ENCODE measurements at places on chromosomes 7 and 10.
A peak's percentile ranks its signal among the peaks of the same experiment; 100 is the strongest.

DNA sequence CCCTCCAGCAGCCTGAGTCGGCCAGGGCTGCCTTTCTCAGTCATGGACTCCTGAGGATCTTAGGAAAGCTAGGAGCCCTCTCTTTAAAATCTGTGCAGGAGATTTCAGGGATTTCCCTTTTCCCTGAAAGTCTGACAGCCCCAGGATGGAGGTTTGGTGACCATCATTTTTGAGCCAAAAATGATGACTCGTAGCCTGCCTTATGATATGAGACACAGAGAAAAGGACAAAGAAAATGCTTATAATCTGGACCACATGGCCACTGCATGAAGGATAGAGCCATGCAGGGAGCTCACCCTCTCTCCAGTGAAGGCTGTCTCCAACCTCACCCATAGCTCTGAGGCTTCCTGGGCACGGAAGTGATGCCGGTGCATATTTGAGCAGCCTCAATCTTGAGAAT is 106.6 kb upstream of the CHST15 start:
- DNase-seq: no peak

DNA sequence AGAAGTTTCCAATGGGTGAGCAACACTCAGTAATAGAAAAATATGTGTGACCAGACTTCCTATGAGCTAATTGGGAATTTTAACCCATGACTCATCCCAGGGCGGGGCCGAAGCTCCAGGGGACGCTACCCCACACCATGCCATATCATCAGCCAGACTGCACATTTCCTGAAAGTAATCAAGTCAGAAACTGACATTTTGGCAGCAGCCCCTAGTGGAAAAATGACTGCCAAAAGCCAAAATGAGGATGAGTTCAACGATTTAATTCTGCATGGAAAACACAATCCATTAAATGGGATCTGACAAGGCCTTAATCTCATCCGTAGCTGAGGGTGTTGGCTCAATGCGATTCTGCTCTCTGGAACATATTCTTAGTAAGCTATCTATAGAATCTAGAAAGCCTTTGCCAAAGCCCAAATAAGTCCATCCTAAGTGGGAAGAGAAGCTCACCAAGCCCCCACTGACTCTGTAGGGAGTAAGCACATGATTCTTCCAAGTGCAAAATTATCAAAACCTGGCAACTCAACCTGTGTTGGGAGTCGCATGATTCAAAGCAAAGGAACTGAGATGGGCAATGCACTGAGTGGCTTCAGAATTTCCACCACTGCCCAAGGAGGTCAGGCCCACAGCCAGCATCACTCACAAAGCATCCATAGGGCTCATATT is 93.1 kb upstream of the PDE1C start:
- DNase-seq: no peak

- no peak for DNase-seq
Observed at GRCh38 chr7:117008886-117009531, 55.7 kb downstream of the ST7 start.

DNA sequence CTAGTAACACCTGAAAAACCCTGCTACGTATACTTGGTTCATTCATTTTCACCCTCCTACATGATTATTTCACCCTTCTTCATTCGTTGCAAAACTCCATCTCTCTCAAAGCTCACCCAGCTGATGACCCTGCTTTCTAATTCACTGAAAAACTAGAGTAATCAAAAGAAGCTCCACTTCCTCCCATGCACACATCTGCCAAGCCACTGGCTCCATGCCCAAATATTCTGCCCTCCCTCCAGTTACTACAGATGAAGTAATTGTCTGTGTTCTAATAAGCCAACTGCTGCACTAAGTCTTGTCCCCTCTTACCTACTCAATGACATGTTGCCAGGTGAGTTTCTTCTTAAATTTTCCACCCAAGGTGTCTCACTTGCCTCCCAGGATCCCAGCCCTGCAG is 96.9 kb upstream of the CCDC71L start:
- no peak for DNase-seq

- DNase-seq: no peak
Observed at GRCh38 chr10:128990986-128991385, 476.1 kb upstream of the MGMT start.

GRCh38 chr7:77520261-77520660 is 16.8 kb upstream of the PTPN12 start:
- DNase-seq: no peak

DNA sequence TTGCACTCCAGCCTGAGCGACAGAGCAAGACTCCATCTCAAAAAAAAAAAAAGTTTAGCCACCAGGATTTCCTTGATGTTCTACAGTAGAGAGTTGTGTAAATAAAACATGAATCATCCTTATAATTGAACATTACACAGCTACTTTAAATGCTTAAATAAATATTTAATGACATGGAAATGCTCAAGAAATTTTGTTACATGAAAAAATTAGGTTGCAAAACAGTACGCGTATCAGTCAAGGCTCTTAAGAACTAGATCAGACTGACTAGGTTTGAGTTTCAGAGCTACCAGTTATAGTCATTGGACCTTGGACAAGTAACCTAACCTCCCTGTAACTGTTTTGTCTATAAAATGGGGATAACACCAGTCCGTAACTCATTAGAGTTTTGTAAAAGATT is 38.7 kb upstream of the GSAP start:
- DNase-seq: no peak

GRCh38 chr10:123354521-123354920 is 200.3 kb downstream of the BUB3 start:
- DNase-seq: no peak

DNA sequence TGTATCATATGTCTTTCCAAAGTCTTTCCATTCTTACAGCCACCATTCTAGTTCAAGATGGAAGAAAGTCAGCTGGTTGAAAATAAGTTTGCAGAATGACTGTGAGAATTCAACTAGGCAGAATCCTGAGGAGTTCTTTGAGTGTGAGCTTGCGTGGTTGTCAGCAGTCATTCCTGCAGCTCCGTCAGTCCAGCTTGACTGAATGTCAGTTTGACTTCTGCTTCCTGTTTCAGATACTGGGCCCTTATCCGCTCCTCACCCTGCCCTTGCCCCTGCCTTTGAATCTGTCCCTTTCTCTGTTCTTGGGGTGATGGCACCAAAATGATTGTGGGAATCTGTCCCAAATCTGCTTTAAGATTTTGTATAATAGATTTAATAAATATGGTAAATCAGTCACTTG is 27.8 kb downstream of the SLC26A5 start:
- no peak for DNase-seq

DNA sequence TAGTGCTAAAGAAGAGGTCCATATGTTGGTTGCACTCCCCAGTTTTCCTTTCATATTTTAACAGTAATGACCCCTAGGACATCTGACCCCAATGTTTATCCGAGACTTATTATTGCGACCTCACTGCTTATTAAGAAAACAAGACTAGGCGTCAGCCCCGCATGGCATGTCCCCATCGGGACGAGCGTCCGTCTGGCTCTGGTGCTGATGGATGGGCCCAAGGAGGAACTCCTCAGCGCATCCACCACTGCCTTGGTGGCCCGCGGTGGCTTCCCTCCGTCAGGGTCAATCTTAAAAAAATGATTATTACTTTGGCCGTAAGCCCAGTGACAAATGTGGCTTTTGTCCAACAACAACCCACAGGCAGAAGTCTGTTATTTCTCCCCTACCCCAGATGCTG is 40.1 kb upstream of the CXCL12 start:
- no peak for DNase-seq

DNA sequence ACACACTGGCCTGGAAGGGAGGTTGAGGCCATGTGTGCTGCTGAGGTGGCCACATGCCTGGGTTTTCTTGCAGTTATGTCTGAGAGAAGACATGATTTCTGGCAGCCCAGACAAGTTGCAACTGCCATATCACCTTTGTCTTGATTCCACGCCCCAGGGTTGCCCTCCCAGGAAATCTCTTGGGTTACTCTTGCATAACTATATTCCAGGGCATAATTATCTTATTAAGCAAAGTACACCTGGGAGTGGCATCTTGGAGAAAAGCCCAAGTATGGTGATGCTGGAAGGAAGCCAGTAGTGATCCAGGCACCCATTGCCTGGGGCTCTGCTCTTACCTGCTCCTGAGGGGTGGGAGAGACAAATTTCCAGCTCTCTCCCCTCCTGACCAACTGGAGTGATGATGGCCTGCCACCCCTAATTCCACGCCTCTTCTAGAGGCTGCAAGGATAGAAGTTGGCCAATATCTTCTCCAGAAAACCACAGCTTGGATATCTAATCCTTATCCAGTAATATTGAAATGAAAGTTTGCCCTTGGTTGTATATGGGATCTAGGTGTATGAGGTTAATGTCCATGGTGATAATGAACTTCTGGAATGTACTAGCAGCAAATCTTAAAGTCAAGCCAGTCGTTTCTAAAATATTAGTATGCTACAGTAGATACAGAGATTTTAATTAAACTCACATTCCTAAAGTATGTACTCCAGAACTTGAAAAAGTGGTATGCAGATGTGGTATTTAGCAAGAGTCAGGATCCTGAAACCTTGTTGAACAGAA is 5.0 kb downstream of the AKR1B10 start:
- no peak for DNase-seq

DNA sequence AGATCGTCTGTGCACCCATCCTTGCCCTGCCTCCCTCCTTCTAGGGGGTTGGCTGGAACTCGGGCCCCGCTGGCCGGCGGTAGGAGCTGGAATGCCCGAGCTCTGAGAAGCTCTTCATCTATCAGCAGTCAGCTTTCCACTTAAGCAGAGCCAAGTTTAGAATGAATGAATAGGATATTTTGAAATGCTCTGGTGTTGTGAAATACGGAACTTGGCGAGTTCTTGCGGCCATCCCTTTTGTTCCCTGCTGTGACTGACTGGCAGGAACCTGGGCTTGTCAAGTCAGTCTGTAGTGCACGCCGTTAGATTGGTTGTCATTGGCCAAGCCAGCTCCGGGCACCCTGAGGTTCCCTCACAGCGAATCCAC is 33.3 kb downstream of the FOXK1 start:
- DNase-seq: no peak

DNA sequence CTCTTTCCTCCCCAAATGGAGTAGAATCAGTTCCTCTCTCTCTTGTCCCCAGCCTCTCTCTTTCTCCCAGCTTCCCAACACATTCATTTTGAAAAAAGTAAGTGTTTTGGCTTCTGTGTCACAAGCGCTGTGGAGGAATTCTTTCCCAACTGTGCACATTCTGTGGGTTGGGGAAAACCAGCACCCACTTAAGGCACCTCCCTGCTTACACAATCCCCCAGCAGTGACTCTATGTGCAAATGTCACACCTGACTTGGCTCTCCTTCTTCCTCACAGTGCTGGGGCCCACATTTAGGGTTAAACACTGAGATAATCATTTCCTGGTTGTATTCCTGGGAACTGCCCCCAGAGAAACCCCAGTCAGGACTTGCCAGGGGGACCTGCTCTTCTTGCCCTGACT is 358.1 kb upstream of the ZNF32 start:
- DNase-seq: no peak

GRCh38 chr7:25613912-25614311 is 385.6 kb upstream of the NPVF start:
- no peak for DNase-seq

DNA sequence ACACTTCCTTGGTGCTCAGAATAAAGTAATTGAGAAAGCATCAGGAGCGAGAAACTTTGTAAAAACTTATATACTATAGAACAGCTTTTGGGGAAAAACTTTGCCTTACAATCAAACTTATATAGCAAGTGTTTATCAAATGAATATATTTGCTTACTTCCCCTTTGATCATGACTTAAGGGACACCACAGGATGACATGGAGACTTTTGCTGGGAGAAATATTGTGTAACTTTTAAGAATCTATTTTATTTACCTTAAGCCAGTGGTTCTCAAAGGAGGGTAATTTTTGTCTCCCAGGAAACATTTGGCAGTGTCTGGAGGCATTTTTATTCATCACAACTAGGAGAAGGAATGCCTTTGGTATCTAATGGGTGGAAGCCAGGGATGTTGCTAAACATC is 173.8 kb upstream of the HABP2 start:
- DNase-seq: no peak

DNA sequence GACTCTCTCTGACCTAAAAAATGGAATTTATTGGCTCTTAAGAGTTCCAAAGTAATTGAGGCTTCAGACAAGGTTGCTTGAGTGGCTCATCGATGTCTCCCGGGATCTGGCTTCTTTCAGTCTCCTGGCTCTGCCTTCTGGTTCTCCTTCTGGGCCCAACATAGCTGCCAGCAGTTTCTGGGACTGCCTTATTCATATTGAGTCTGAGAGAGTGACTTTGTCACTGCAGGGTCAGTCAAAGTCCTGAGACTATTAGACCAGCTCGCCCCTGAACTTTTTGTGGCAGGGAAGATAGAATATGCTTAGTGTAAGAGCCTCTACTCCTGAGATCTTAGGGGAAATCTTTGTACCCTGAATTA is 94.0 kb downstream of the MMRN2 start:
- no peak for DNase-seq

DNA sequence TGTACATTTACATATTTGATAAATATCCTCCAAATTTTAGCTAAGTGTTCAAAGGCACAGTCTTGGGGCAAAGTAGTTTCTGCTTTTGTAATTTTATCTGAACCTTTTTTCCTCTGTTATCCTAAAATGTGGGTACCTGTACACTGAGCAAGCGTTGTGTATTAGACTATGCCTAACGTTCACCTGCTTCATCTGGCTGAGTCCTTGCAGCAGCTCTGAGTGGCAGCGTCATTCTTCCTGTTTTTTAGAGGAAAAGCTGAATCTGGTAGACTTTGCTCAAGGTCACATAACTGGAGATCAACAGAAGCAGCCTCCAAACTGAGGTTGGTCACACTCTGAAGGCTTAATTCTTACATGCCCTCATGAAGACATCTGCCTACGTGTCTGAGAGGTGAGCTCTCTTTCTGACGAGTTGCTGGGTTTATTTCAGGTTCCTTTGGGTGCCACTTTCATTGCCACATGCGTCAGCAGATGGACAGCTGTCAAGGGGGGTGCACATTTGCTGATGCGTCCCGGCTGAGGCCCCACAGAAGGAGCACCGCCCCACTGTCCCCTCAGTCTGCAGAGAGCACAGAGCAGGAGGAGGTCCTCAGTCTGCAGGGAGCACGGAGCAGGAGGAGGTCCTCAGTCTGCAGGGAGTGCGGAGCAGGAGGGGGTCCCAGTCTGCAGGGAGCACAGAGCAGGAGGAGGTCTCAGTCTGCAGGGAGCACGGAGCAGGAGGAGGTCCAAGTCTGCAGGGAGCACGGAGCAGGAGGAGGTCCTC is 406.5 kb upstream of the SHH start:
- DNase-seq: no peak

GRCh38 chr10:110395350-110396283 is 90.9 kb upstream of the SMNDC1 start:
- DNase-seq: peak; percentile 87

DNA sequence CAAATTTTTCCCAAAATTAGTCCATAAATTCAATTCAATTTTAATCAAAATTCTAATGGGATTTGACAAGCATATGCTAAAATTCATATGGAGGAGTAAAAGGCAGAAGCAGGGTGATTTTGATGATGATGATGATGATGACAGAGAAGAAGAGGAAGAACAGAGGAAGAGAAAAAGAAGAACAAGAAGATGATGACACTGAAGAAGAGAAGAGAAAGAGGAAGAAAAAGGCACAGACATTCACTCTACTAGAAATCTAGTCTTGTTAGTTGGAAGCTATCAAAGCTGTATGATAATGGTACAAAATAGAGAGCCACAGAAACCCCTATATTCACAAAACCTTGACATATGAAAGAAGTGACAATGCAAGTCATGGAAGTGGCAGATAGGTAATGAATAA is 157.9 kb downstream of the ELMO1 start:
- DNase-seq: no peak

- DNase-seq: no peak
Observed at GRCh38 chr7:31000161-31000693, 36.5 kb downstream of the GHRHR start.

- no peak for DNase-seq
Observed at GRCh38 chr10:45370202-45370955, 3.6 kb upstream of the ALOX5 start.
